ENCODE measurements at places on chromosomes 11 and 22.

GRCh38 chr11:46378811-46379481 is 2.5 kb upstream of the MDK start:
- H3K27ac ChIP-seq: peak overlapping the region; percentile 87
- H3K36me3 ChIP-seq: peaks cover 9% of the 10 kb centered on the region
- peak overlapping the region; percentile 67 for H3K4me3 ChIP-seq
- no peaks in the 10 kb centered on the region for H3K27me3 ChIP-seq

- no peak overlapping the region for H3K4me3 ChIP-seq
- H3K27me3 ChIP-seq: no peaks in the 10 kb centered on the region
- H3K27ac ChIP-seq: peak overlapping the region; percentile 83
Observed at GRCh38 chr11:68946416-68947090, 34.2 kb downstream of the MRGPRD start.

DNA sequence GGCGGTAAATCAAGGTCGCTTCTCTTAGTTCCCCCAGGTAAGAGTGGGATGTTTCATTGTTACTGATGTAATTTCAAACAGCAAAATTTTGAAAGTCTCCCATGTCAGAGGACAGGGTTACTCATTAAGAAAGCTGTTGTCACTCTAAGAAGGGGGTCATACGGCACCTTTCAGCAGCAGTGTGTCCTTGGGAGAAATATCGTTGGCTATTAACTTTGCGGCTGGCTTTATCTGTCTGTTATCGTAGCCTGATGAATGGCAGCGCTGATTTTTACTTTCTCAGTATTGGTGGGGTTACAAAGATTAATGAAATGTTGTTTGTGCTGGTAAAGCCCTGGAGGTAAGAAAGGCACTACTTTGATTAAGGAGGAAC is 27.5 kb upstream of the FBXO3 start:
- H3K4me1 ChIP-seq: peaks cover 12% of the 10 kb centered on the region
- H3K4me3 ChIP-seq: peak overlapping the region; percentile 59
- no peak for DNase-seq
- no peaks in the 10 kb centered on the region for H3K36me3 ChIP-seq
- no peak overlapping the region for H3K27ac ChIP-seq
- peaks cover 87% of the 10 kb centered on the region for H3K27me3 ChIP-seq

DNA sequence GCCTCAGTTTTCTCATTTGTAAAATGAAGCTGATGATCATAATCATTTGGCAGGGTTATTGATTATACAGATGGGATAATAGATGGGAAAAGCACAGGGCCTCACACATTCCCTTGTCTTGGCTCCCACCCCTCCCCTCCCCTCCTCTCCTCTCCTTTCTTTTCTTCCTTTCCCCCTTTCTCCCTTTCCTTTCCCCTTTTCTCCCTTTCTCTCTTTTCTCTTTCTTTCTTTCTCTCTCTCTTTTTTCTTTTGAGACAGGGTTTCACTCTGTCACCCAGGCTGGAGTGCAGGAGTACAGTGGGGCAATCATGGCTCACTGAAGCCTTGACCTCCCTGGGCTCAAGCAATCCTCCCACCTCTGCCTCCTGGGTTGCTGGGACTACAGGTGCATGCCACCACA is 161.0 kb upstream of the NARS2 start:
- H3K36me3 ChIP-seq: peaks cover 21% of the 10 kb centered on the region
- DNase-seq: no peak
- peaks cover 3% of the 10 kb centered on the region for H3K4me1 ChIP-seq
- H3K27ac ChIP-seq: no peak overlapping the region

GRCh38 chr11:111694851-111695250 is 71.3 kb downstream of the PPP2R1B start:
- no peaks in the 10 kb centered on the region for H3K27me3 ChIP-seq
- peaks cover 36% of the 10 kb centered on the region for H3K4me1 ChIP-seq
- H3K4me3 ChIP-seq: no peak overlapping the region
- no peak overlapping the region for H3K27ac ChIP-seq
- no peak for DNase-seq

- no peak overlapping the region for H3K4me3 ChIP-seq
- H3K27ac ChIP-seq: no peak overlapping the region
- DNase-seq: no peak
- H3K4me1 ChIP-seq: peaks cover 21% of the 10 kb centered on the region
- peaks cover 40% of the 10 kb centered on the region for H3K36me3 ChIP-seq
- no peaks in the 10 kb centered on the region for H3K27me3 ChIP-seq
Observed at GRCh38 chr11:130128626-130129025, 31.0 kb upstream of the ST14 start.

GRCh38 chr22:30041881-30042280 is 38.4 kb upstream of the HORMAD2 start:
- no peaks in the 10 kb centered on the region for H3K36me3 ChIP-seq
- peaks cover 30% of the 10 kb centered on the region for H3K4me1 ChIP-seq
- DNase-seq: no peak
- no peak overlapping the region for H3K27ac ChIP-seq
- no peak overlapping the region for H3K4me3 ChIP-seq

- no peak overlapping the region for H3K4me3 ChIP-seq
- DNase-seq: peak; percentile 63
- no peak overlapping the region for H3K27ac ChIP-seq
Observed at GRCh38 chr22:17830043-17830961, 56.0 kb upstream of the BID start.

DNA sequence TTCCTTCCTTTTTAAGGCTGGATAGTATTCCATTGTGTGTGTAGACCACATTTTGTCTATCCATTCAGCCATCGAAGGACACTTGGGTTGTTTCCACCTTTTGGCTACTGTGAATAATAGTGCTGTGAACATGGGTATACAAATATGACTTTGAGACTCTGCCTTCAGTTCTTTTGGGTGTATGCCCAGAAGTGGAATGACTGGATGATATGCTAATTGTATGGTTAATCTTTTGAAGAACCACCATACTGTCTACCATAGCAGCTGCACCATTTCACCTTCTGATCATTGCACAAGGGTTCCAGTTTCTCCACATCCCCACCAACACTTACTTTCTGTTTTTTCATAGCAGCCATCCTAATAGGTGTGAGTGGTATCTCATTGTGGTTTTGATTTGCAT is 30.3 kb downstream of the SGSM1 start:
- H3K4me3 ChIP-seq: no peak overlapping the region
- H3K27ac ChIP-seq: no peak overlapping the region
- H3K27me3 ChIP-seq: peaks cover 8% of the 10 kb centered on the region
- no peaks in the 10 kb centered on the region for H3K36me3 ChIP-seq

DNA sequence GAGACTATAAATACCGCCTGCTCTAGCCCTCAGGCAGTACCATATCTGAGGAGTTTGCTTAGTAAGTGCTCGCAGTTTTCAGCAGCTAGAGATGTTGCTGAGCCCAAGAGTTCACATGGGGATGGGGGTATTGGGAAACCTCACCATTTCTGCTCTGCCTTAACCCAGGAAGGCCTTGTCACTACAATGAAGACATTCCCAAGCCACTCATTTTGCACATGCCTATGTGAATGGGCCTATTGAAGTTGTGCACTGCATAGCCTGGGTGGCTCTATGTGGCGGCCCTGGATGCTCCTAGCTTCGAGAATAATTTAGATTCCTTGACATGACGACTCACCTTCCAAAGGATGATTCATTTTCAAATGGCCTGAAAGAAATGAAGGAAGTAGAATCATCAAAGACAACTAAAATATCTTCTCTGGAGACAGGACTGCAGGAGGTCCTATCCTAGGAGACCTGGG is 163.4 kb downstream of the ADAMTS15 start:
- peaks cover 17% of the 10 kb centered on the region for H3K27me3 ChIP-seq
- no peak for DNase-seq
- H3K4me3 ChIP-seq: no peak overlapping the region
- peaks cover 15% of the 10 kb centered on the region for H3K4me1 ChIP-seq
- H3K36me3 ChIP-seq: no peaks in the 10 kb centered on the region

GRCh38 chr11:46363455-46364005 is 16.3 kb downstream of the DGKZ start:
- H3K4me3 ChIP-seq: no peak overlapping the region
- H3K27me3 ChIP-seq: no peaks in the 10 kb centered on the region
- DNase-seq: no peak
- peaks cover 21% of the 10 kb centered on the region for H3K4me1 ChIP-seq
- no peak overlapping the region for H3K27ac ChIP-seq
- H3K36me3 ChIP-seq: no peaks in the 10 kb centered on the region

GRCh38 chr11:104661471-104661870 is 236.8 kb downstream of the CASP12 start:
- no peaks in the 10 kb centered on the region for H3K27me3 ChIP-seq
- DNase-seq: no peak
- H3K36me3 ChIP-seq: no peaks in the 10 kb centered on the region
- no peak overlapping the region for H3K27ac ChIP-seq
- H3K4me3 ChIP-seq: no peak overlapping the region
- H3K4me1 ChIP-seq: peaks cover 3% of the 10 kb centered on the region

GRCh38 chr11:95084509-95084908 is 5.1 kb upstream of the ENDOD1 start:
- DNase-seq: no peak
- peaks cover 5% of the 10 kb centered on the region for H3K4me1 ChIP-seq
- H3K27me3 ChIP-seq: no peaks in the 10 kb centered on the region
- H3K27ac ChIP-seq: no peak overlapping the region

GRCh38 chr11:19988598-19988997 is 171.7 kb downstream of the DBX1 start:
- H3K4me1 ChIP-seq: peaks cover 10% of the 10 kb centered on the region
- no peaks in the 10 kb centered on the region for H3K27me3 ChIP-seq
- H3K4me3 ChIP-seq: no peak overlapping the region
- H3K36me3 ChIP-seq: peaks cover 18% of the 10 kb centered on the region
- DNase-seq: no peak

DNA sequence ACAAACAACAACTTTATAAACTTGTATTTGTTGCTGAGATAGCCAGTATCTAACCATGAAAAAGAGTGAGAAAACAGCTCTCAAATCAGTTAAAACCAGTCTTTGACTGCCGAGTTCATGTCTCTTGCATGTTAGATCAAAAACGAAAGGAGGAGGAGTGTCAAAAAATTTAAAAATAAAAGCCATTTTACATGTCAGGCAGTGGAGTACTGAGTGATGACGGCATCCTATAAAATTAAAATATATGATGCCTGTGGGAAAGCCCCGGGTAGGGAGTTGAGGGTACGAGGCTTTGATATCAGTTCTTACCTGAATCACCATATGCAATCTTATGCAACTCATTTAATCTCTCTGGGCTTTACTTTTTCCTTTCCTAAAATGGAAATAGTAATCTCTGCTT is 117.3 kb downstream of the ETS1 start:
- DNase-seq: no peak
- no peak overlapping the region for H3K4me3 ChIP-seq
- H3K36me3 ChIP-seq: peaks cover 3% of the 10 kb centered on the region
- H3K27ac ChIP-seq: no peak overlapping the region

DNA sequence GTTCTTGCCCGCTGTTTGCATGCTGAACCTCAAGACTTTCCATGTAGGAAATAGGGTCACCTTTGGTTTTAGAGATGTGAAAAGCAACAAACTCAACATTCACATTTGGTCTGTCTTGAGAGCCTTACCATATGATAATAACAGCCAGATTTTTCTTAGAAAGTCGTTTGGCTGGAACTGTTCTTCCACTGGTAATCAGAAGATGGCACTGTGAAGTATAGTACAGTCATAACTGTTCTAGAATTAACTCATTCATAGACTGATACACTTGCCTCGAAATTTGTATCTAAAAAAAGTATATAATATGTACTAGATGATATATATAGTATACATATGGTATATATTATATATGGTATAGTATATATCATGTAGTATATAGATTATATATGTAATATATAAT is 12.3 kb downstream of the LUZP2 start:
- DNase-seq: no peak
- no peak overlapping the region for H3K27ac ChIP-seq
- H3K27me3 ChIP-seq: no peaks in the 10 kb centered on the region
- H3K4me1 ChIP-seq: peaks cover 7% of the 10 kb centered on the region
- H3K4me3 ChIP-seq: no peak overlapping the region

- H3K27me3 ChIP-seq: peaks cover 7% of the 10 kb centered on the region
- H3K36me3 ChIP-seq: no peaks in the 10 kb centered on the region
- H3K27ac ChIP-seq: no peak overlapping the region
- no peaks in the 10 kb centered on the region for H3K4me1 ChIP-seq
- no peak for DNase-seq
- no peak overlapping the region for H3K4me3 ChIP-seq
Observed at GRCh38 chr22:41966607-41967240, 2.5 kb upstream of the SEPTIN3 start.

DNA sequence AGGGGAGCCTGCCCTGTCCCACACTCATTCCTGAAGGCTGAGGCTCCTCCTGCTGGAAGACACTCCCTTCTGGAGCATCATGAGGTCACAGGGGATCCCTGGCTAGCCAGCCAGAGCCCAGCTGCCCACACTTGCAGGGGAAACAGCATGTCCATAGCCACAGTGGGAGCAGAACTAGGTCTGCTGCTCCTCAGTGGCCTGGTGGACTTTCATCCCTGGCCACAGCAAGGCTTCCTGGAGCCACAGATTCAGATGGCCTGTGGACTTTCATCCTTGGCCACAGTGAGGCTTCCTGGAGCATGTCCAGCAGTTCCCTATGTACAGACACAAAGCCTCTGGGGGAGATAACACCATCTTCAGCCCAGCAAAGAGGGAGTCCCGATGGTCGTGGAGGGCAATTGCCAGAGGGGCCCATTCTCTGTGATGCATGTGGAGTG is 5.9 kb upstream of the APOL6 start:
- peaks cover 23% of the 10 kb centered on the region for H3K4me1 ChIP-seq
- no peaks in the 10 kb centered on the region for H3K27me3 ChIP-seq
- H3K4me3 ChIP-seq: no peak overlapping the region
- H3K27ac ChIP-seq: no peak overlapping the region
- no peak for DNase-seq

GRCh38 chr11:16818284-16818683 is 79.8 kb downstream of the C11orf58 start:
- peaks cover 25% of the 10 kb centered on the region for H3K4me1 ChIP-seq
- no peaks in the 10 kb centered on the region for H3K27me3 ChIP-seq
- H3K27ac ChIP-seq: no peak overlapping the region
- DNase-seq: no peak
- H3K36me3 ChIP-seq: peaks cover 2% of the 10 kb centered on the region
- H3K4me3 ChIP-seq: no peak overlapping the region

GRCh38 chr11:100855466-100856067 is 168.5 kb downstream of the ARHGAP42 start:
- H3K27me3 ChIP-seq: no peaks in the 10 kb centered on the region
- no peak for DNase-seq
- H3K36me3 ChIP-seq: no peaks in the 10 kb centered on the region
- peaks cover 45% of the 10 kb centered on the region for H3K4me1 ChIP-seq
- H3K27ac ChIP-seq: no peak overlapping the region

DNA sequence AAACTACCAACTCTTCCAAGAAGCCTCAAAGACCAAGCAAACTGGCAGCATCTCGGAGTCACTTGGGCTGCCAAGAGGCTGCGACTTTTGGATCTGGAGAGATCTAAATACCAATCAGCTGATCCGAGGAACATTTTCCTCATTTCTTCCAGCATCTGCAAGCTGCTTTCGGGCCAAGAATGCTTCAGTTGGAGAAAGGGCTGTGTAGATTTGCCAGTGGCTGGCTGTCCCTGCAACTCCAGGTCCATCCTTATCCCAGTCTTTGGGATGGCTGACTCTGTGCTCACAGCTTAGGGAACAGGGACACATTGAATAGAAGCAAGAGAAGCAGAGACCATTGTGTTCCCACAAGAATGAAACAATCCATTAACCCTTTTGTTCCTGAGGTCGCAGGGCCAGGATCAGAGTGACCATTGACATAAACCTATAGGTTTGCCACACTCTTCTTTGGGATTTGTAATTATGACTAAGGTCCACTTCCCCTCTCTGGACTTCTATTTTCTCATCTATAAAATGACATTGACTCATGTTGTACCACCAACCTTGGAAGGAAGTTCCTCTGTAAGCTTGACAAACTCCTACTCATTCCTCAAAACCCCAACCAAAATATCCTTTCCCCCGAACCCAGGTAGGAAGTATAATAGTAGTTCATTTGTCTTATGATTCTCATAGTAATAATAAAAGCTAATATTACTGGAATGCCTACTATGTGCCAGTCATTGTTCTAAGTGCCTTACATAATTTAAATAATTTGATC is 340.8 kb downstream of the MN1 start:
- H3K27me3 ChIP-seq: peaks cover 4% of the 10 kb centered on the region
- no peak overlapping the region for H3K4me3 ChIP-seq
- peak overlapping the region; percentile 88 for H3K27ac ChIP-seq
